ENCODE measurements at places on chromosomes 11 and 22.

GRCh38 chr22:30254314-30254713 is 7.8 kb upstream of the LIF start:
- no peak for DNase-seq

- DNase-seq: no peak
These were observed 29.4 kb upstream of the CCDC188 start for GRCh38 chr22:20180245-20180630.

- no peak for DNase-seq
These were observed 2.1 kb upstream of the TMPRSS4 start for GRCh38 chr11:118074785-118075184.

DNA sequence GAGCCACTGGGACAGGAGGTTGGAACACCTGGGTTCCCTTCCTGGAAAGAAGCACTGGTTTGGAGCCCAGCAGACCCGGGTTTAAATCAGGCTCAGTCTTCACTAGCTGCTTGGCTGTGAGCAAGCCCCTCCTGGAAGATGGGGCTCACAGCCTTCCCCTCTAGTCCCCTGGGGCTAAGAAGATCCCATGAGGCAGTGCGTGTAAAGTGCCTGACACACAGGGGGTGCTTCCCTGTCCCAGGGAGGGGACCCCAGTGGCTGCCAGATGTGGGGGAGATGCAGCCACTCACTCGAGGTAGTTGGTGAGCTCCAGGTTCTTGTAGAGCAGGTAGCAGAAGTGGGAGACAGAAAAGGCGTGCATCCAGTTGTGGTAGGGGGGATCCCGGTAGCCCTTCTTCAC is 93.2 kb downstream of the PDE2A start:
- DNase-seq: no peak

DNA sequence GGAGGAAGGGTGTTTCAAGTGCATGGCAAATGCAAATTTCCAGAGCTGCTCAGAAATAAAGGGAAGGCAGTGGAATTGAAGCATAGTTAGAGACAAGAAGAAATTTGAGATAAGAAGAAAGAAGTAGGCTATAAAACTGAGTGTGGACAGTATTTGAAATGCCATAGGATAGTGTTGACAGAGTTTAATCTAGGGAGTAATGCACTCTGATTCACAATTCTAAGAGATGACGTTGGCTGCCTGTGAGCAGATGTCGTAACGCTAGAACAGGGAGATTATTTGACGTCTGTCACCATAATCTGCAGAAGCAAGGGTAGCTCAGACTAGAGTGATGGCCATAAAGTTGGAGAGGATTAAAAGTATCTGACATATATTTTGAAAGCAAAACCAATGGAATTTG is 389.9 kb upstream of the KIRREL3 start:
- no peak for DNase-seq

- DNase-seq: no peak
These were observed 19.3 kb upstream of the IL10RA start for GRCh38 chr11:117966908-117967307.

DNA sequence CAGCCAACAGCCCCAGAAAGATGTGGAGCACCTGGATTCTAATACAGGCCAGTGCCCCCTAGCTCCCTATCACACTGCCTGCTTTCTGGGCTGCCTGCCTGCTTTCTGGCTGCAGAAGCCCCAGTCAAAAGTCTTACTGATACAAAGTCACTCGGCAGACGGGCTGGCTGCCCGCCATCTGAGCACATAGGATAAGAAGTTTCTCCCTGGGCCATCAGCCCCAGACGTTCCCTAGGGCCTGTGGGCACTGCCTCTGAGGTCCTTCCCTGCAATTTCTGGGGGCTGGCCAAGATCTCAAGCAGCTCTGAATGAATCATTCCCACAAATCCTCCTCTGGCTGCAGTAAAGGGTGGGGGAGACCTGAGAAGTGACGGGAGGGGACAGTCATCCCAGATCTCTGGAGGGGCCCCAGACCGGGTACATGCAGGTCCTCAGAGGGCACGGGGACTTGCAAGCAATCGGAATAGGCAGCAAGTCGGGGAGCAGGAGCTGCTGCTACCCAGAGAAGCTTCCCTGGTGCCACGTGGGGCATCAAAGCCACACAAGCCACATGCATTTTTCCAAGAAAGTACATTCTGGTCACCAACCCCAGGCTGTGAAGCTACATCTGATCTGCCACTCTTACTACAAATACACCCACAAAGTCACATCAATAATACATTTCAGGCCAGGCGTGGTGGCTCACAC is 4.7 kb downstream of the TPST2 start:
- DNase-seq: no peak

- DNase-seq: no peak
These were observed 110.1 kb downstream of the NOX4 start for GRCh38 chr11:89381094-89381493.

GRCh38 chr11:121012091-121012490 is 11.8 kb upstream of the TBCEL start:
- DNase-seq: no peak

DNA sequence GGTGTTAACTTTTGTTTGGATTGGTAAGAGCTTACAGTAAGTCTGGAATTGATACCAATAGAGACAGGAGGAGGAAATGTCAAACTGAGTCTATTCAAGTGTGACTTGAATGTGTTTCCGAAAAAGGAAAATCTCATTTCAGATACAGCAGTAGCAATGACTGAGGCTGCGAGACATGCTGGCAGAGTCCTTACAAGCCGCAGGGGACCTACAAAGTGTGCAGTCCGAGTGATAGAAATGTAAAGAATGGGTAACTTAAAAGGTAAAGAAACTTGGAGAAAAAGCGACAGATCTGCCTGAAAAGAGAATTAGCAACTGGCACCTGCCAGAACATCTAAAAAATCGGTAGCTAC is 444 bp downstream of the CWF19L2 start:
- peak; percentile 4 for DNase-seq

- DNase-seq: no peak
These were observed 109.7 kb downstream of the WNT7B start for GRCh38 chr22:45867118-45867905.

DNA sequence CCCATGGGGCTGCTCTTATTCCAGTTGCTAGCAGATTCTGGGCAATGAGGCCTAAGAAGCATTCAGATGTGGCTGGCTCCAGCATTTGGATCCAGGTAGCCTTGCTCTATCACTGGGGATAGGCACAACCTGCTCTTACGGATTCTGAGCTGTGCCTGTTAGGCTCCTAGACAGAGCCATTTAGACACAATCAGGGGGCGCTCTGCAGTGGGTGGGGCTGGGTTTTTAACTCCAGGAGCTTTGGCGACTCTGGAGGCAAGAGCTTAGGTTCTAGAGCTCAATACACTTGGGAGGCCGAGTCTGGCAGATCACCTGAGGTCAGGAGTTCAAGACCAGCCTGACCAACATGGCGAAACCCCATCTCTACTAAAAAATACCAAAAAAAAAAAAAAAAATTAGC is 32.0 kb downstream of the KCNC1 start:
- DNase-seq: no peak

GRCh38 chr22:30922151-30922611 is 46.4 kb downstream of the MORC2 start:
- peak; percentile 68 for DNase-seq

DNA sequence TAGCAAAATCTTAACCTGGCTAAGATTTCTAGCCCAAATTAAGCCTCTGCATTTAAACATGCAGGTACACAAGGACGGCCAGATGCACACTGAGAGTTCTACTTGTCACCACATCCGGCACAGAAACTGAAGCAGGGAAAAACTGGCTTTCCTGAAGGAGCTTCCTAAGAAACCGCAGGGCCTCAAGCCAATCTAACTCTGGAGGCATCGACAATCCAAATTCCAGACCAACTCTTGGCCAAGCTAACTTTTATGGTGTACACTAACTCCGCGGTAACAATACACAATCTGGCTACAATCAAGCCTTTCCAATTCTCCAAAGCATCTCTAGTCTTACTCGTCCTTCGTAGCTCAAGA is 1.2 kb downstream of the MSANTD2 start:
- DNase-seq: no peak

DNA sequence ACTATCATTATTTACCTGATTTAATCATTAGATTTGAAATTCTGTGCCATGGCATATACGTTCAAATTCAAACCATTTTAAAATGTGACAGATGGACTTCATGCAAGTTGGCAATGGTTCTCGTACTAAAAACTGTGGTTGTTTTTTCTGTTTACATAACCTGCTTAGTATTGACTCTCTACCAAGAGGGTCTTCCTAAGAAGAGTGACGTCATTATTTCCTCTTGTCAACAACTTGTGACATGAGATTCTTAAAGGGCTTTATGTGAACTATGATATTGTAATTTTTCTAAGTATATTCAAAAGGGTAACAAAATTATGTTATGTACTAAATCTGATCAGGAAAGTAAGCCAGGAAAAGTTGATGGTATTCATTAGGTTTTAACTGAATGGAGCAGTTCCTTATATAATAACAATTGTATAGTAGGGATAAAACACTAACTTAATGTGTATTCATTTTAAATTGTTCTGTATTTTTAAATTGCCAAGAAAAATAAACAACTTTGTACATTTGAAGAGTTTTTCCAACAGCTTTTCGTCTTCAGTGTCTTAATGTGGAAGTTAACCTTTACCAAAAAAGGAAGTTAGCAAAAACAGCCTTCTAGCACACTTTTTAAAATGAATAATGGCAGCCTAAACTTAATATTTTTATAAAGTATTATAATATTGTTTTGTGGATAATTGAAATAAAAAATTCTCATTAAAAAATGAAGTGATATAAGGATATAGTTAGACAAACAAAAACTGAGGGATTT is 87.0 kb downstream of the GRK3 start:
- no peak for DNase-seq

DNA sequence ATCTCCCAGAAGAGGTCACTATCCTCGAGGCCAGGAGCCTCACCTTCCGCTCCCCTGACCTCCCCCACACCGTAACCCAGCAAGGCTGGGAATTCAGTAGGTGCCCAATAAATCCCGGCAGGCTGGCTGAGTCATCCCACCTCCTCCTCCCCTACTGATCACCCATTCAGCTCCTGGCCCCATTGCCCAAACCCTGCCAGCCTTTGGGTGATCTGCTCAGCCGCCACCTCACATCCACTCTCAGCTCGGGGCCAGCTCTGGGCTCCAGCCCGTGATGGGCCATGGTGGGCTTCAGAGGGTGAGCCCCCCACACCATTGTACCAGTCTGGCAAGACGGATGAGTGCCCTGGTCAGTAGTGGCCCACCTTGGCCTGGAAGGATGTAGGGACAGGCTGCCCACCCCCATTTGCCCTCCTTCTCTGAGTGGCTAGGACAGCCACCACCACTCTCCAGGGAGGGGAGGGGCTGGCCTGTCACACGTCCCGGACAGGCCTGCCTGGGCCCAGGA is 8.2 kb downstream of the TRPM5 start:
- no peak for DNase-seq

- no peak for DNase-seq
These were observed 4.1 kb upstream of the VSIG2 start for GRCh38 chr11:124756033-124756752.

GRCh38 chr22:46058591-46059519 is 81.9 kb upstream of the WNT7B start:
- DNase-seq: no peak

- no peak for DNase-seq
These were observed 80.6 kb upstream of the SYT13 start for GRCh38 chr11:45366619-45367190.

- no peak for DNase-seq
These were observed 39.4 kb upstream of the GGTLC2 start for GRCh38 chr22:22605074-22605404.

- DNase-seq: no peak
These were observed 10.4 kb downstream of the SULT4A1 start for GRCh38 chr22:43851979-43852307.

GRCh38 chr22:30673136-30673535 is 5.5 kb upstream of the DUSP18 start:
- no peak for DNase-seq

GRCh38 chr11:116481126-116481675 is 291.6 kb downstream of the BUD13 start:
- no peak for DNase-seq

- DNase-seq: no peak
These were observed 57.4 kb upstream of the PARVA start for GRCh38 chr11:12319988-12320387.

DNA sequence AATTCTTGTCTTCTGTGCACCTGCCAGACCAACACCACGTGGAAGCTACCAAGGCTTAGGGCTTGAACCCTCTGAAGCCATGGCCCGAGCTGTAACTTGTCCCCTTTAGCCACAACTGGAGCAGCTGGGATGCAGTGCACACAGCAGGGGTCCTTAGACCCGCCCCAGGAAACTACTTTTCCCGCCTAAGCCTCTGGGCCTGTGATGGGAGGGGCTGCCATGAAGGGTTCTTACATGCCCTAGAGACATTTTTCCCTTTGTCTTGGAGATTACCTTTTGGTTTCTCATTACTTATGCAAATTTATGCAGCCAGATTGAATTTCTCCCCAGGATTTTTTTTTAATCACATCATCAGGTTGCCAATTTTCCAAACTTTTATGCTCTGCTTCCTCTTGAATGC is 9.7 kb downstream of the PATE3 start:
- no peak for DNase-seq

DNA sequence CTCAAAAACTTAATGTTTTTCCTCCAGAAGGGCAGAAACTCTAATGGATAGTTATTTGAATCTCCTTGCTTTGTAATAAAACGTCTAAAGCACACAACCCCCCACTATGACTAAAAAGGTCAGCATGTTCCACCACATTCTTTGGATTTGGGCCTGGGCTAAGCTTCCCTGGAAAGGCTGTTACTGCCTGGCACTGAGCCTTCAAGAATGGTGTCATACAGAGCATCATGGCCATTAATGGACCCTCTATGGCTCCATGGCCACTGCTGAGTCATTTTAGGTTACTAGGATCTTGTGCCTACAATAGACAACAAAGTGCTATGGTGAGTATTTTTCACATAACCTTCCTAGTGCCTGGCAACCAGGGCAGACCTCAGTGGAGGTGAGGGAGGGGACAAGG is 242.6 kb upstream of the FAT3 start:
- DNase-seq: no peak

DNA sequence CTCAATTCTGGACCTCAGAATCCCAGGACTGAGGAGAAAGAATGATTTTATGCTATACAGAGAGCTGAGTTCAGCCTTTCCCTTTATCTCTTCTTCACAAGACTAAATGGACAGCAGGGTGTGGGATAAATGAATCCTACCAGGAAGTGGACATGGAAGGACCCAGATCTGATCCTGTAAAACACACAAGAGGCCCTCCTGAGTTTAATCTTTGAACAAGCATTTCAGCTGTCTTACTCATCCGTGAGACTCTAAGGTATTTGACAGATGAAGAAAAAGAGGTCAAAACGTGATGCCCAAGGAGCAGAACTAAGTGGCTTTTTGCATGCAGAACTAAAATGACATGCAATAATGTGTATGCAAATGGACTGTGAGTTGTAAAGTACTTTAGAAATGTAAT is 511.3 kb downstream of the DLG2 start:
- DNase-seq: no peak
